Stimulated activated CD8-positive, alpha-beta memory T cell treated with anti-CD3 and anti-CD28 coated beads, Interleukin-4, amount 100 ng/mL, for 4 hours (primary cell): ENCODE measurements at places on chromosomes 6 and 20.

GRCh38 chr6:130624046-130624445, 203.2 kb upstream of the SMLR1 start:
- no peak for DNase-seq

DNA sequence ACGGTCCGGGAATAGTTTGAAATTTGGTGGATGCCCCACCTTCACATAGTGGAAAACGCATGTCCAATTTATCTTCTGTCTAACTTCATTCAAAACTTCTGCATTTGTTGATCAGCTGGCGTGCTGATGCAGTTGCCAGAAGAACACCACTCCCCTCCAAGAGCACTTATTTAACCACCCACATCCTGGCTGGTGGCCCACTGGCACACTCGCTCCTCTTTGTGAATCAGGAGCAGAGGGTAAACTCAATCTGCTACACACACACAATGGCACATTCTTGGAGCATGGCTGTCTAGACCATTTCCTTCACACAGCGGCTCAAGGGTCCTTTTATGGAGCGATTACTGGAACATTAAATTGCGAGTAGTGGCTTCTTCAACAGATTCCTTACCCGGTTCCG, 55.1 kb upstream of the CEP162 start:
- DNase-seq = no peak

GRCh38 chr6:159978291-159979135, 9.6 kb downstream of the IGF2R start:
- no peak for DNase-seq

DNA sequence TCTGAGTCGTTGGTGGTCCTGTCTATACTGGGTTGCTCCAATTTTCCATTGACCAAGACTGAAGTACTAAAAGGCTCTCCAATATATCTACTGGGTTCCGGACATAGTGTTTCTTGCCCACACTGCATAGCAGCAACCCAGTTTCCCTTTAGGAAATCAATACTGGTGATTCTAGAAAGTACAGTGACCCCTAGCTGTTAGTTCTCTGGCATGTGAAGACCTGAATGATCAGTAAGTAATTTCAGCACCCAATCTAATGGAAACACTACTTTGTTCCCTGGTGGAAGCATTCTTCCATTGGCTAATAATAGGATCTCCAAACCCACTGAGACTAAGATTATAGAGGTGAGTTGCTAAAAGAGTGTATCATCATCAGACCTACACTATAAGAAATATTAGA, 40.8 kb upstream of the STMND1 start:
- no peak for DNase-seq

DNA sequence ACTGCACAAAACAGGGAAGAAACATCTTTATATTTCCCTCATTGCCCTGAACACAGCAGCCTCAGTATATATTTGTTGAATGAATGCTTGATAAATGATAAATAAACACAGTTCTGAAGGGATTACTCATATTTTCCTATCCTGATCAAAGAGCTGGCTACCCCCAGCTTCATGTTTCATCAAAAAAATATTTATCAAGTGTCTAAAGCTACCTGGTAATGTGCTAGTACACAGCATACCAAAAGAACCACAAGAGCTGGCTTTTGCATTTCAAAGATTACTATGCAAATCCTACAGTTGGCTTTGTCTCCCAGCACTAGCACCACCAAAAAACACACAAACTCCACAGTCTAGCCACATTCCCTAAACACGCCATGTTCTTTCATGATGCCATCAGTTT, 130.0 kb downstream of the BTBD9 start:
- no peak for DNase-seq

DNA sequence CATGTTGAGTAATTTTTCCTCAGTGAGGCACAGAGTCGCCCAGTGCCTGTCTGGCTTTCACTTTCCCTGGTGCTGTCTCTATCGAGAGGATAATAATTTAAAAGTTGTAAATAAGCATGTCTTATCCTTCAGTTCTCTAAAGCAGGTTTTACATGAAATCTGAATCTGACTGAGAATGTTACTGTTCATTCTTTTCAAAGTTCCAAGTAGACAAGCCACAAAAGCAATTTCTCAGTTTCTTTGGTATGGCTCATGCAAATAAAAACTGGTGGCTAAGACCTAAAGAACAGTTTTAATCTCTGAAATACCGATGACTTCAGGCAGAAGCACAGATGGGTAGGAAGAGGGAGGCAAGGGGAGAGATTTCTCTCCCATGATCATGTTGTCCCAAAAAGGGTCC, 87.6 kb upstream of the GCM1 start:
- DNase-seq = no peak

DNA sequence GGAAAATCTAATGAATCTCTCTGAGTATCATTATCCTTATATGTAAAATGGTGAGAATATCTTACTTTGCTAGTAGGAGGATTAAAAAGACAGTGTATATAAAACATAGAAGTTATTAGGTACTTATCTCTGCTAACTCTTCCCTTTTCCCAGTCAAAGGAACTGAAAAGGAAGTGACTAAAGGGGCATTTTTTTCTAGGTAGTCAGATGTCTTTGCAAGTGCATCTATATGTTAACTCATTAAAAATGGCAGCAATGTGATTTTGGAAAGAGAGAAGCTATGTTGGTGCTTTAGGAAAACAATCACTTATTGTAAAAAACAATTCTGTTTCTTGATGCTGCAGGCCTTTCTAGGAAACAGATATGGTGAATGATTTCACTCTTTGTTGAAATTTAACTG, 180.9 kb downstream of the SAMD5 start:
- no peak for DNase-seq

GRCh38 chr6:169271158-169271876, 17.7 kb upstream of the THBS2 start:
- no peak for DNase-seq

- DNase-seq = no peak
Observed at GRCh38 chr6:135310291-135310690, 129.2 kb downstream of the MYB start.

GRCh38 chr6:91141346-91141745, 554.5 kb upstream of the MAP3K7 start:
- DNase-seq = no peak

DNA sequence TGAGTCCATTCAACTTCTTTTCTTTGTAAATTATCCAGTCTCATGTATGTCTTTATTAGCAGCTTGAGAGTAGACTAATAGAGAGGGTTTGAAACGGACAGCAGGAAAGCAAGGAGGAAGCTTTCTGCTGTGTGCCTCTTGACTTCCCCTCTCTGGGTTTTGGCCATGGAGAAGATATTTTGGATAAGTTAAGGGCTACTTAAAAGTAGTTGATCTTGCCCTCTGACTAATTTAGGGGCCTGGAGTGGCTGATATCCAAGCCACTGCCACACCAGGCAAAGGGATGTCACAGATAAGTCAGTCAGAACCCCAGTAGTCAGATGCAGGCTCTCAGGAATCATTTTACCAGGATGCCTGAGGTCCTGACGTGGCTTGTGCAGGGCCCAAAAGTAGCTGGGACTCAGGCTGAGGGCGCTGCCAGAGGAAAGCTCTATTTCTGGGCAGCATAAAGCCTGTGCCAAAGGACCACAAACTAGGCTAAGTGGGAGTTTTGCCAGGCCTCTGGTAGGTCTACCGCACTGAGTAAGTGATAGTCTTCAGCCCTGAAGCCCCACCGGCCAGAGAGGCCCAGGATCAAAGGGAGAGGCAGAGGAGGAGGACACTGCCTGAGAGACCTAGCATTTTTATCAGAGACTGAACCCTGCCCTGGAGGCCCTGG, 41.6 kb upstream of the IYD start:
- DNase-seq = no peak

GRCh38 chr6:142796024-142796423, 149.0 kb downstream of the HIVEP2 start:
- no peak for DNase-seq

DNA sequence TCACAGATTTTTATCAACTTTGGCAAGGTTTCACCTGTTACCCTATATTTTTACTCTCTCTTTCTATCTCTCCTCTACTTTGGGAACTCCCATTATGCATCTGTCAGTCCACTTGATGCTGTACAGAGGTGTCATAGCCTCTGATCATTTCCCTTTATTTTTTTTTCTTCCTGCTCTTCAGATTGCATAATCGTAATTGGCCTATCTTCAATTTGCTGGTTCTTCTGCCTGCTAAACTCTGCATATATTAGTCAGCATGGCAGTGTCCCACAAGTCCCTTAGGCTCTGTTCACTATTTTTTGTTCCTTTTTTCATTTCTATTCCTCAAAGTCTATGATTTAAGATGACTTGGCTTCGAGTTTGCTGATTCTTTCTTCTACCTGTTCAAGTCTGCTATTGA, 44.7 kb upstream of the MICB start:
- no peak for DNase-seq

DNA sequence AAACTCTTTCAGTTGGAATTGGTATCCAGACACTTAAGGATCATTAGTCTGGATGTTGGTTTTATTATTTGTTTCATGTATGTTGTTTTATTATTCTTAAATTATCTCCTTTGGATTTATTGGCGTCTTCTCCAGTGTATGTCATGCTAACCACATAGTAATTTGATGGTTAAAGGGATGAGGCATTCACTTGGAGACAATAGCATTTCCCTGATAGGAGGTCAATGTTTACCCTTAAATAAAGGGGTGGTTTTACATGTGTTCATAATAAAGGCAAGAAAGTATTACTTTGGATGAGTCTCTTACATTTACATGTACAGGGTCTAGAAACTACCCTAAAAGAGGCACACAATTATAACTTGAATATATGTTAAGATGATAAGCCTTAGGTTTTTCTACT, 51.2 kb upstream of the RNF144B start:
- DNase-seq = no peak

GRCh38 chr6:133456944-133457343, 215.8 kb downstream of the EYA4 start:
- DNase-seq = no peak

DNA sequence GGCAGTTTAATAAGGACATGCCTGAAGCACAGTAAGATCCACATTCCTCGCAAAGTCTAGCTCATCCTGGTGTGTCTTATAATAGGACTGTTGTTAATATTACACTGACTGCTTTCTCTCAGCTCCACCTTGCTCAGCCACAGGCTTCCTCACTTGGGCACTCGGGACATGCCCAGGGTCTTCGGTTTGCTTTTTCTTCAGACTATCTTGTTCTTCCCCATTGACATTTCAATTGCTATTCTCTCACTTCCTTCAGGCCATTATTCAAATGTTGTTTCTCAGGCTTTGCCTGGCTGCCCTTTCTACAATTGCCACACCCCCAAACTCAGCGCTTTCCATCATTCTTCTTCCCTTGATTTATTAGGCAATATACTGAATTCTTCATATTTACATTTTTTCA, 274.8 kb upstream of the RGS17 start:
- DNase-seq = no peak
